ENCODE measurements at places on chromosomes 2 and 18.

GRCh38 chr2:151280271-151280670 lies 9.2 kb downstream of the NMI start:
- no peak for DNase-seq

DNA sequence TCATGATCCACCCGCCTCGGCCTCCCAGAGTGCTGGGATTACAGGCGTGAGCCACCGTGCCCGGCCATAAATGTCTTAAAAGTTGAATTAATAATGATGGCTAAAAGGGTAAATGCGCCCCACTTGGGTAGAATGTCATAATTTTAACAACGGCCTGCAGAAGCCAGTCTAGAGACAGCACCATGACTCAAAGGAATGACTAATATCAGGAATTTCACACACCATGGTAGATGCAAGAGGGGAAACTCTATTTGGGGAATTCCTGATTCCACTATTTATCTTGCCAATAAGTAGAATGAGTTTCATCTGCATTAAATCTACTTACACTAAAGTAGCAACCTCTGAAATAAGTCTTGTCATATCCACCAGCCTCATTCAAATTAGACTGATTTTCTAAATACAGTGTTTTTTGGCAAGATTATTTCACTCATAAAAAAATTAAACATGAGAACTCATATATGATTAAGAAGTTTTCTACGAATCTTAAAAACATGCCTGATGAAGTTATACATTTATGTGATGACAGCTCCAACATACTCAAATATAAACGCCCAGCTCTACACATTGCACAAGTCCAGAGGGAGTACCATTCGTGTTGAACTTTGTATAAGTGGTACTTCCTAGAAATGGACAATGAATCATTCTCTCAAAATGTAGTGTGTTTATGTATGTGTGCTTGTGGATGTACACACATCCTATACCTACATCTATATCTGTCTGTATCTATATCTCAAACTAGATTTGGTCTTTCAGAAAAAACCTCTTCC lies 309.7 kb downstream of the IRS1 start:
- no peak for DNase-seq

GRCh38 chr2:219624565-219624964 lies 2.9 kb upstream of the SLC4A3 start:
- no peak for DNase-seq

DNA sequence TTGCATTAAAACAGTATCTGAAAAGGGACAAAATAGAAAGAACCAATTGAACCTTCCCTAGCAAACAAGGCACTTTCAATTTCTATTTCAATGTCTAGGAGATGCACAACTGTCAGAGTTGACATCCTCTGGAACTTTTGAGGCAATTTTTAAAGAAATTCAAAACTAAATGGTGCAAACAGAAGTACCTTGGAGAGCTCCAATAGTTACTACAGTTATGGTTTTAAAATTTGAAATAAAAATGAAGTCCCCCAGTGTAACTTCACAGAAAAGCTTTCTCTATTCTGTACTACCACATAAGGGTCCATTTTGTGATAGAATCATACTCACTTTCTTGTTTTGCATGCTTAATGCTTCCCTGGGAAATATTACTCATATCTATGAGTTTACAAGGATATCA lies 162.1 kb downstream of the KCNH7 start:
- DNase-seq = no peak

DNA sequence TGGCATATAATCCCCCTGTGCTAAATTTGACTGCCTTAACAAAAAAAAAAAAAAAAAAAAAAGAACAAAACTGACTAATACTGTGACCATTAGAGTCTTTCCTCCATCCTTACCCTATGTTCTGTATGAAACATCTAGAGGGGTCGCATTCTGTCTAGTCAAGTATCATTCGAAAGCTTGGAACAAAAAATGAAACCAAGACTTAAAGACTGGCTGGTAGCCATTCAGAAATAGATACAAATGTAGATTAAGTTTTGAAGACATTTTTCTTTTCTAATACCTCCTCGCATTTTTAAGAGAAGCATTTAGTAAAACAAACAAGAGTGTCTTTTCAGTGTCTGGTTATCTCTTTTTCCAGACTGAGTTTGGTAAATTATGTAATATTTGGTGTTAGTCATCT lies 66.7 kb downstream of the SPATS2L start:
- DNase-seq = no peak

Data from stimulated activated CD4-positive, alpha-beta T cell treated with anti-CD3 and anti-CD28 coated beads, TNF-alpha, amount 100 ng/mL, for 24 hours (primary cell).